ENCODE measurements at places on chromosomes 2 and 18.

DNA sequence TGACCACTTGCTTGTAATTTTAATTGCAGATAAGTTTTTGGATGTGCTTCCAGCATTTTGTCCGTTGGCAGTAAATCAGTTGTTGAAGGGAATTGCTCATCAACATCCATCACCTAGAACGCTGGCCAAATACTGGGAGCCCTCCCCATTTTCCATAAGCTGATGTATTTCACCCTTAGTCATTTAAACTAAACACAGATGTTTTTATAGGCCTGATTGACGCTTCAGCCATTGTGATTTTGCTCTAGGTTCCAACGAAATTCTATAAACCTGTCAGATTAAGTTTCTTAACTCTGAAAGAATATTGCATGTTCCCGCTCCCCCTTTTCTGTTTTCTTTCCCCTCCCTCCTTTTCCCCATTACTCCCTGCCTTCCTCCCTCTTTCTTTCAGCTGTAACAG lies 1.0 kb upstream of the RPRM start:
- no peak for DNase-seq

GRCh38 chr18:6885992-6886796 lies 156.7 kb downstream of the ARHGAP28 start:
- DNase-seq, result no peak

DNA sequence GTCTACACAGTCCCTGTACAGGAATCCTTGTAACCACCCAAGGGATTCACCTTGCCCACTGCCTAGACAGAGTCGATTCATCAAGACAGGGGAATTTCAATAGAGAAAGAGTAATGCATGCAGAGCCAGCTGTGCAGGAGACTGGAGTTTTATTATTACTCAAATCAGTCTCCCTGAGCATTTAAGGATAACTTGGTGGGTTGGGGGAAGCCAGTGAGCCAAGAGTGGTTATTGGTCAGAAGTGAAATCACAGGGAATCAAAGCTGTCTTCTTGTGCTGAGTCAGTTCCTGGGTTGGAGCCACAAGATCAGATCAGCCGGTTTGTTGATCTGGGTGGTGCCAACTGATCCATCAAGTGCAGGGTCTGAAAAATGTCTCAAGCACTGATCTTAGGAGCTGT lies 17.8 kb upstream of the FAM98A start:
- DNase-seq, result no peak

DNA sequence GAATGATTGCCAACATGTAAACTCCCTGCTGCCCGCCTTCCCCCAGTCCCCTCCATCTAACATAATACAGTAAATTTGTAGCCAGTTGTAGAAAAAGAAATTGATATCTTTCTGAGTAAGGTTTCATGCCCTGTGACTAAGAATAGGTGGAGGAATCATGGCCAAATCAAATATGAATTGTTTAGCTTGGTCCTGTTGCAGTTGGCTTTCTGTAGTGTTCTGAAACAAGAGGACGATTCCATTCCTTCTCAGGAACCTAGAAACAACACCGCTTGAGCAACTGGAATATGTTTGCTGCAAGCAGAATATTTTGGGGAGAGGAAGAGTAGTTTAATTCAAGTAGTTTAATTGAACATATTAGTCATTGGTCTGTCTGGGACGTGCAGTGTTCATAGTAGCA lies 7.0 kb upstream of the DRC1 start:
- no peak for DNase-seq

DNA sequence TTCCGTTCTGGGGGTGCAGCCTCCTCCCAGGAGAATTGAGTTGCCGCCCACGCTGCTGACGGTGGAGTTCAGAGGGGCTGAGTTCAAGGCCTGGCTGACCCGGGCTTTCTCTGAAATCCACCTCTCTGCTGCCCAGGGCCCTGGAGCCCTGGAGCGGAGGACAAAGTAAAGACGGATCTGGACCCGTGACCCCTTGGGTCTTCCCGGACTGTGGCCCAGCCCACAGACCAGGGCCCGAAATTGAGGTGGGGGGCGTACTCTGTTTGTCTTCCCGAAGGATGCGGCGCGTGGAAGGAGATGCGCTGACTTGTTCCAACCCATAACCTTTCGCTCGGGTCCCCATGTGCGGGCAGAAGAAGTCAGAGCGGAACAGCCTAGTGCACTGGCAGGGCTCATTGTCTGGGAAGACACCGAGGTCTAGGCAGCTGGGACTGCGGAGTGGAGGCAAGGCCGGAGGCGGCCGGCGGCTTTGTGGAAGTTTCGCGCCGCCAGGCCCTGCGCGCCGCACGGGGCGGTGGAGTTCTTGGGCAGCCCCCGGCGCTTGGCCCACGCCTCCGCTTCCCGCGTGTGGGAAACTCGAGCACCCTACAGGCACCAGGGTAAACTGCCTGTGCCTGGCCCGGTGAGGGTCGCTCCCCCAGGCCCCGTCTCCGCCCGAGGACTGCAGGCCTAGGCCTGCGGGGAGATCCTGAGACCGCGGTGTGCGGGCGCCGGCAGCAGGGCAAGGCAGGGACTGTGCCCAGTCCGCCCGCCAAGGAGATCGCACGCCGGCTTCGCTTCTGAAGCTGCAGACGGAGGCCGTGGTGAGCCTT lies 9.8 kb downstream of the POU3F3 start:
- DNase-seq, result no peak

GRCh38 chr18:58454406-58455061 lies 174.4 kb downstream of the ALPK2 start:
- DNase-seq, result no peak

GRCh38 chr2:113175736-113176695 lies 2.2 kb downstream of the PSD4 start:
- DNase-seq, result no peak

GRCh38 chr2:235378944-235379343 lies 114.9 kb upstream of the AGAP1 start:
- no peak for DNase-seq

DNA sequence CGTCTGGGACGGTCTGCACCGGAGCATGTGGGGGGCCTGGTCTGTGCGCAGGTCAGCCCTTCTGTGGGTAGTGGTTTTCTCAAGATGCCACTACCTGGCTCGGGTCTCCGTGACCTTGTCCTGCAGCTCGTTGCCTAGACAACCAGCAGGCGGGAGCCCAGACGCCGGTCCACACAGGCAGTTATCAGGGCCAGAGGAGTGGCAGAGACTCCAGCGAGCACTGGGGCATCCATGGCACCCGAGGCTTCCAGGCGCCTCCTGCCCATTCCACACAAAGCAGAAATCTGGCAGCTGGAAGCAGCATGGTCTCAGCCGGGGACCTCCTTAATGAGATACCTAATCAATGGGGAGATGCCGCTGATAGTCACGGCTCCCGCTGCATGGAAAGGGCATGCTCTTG lies 156.1 kb downstream of the FAM210A start:
- no peak for DNase-seq

DNA sequence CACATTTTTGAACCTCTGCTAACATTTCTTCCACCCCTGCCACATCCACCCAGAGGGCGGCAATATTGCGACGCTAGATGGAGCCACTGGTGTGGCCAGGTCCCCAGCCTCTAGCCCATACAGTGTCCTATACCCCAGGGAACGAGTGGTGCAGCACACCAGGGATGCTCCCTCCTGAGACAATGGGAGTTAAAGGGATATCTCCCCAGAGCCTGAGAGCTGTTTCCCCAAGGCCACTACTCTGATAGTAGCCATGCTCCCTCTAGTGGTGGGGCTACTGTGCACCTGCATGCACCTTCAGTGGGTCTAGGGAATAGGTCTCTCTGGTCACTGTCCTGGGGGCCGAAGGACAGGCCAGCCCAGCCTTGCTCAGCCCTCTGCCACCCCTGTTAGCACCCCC lies 336.4 kb upstream of the FSHR start:
- DNase-seq, result no peak

GRCh38 chr2:174053355-174054151 lies 88.4 kb upstream of the SP3 start:
- no peak for DNase-seq

DNA sequence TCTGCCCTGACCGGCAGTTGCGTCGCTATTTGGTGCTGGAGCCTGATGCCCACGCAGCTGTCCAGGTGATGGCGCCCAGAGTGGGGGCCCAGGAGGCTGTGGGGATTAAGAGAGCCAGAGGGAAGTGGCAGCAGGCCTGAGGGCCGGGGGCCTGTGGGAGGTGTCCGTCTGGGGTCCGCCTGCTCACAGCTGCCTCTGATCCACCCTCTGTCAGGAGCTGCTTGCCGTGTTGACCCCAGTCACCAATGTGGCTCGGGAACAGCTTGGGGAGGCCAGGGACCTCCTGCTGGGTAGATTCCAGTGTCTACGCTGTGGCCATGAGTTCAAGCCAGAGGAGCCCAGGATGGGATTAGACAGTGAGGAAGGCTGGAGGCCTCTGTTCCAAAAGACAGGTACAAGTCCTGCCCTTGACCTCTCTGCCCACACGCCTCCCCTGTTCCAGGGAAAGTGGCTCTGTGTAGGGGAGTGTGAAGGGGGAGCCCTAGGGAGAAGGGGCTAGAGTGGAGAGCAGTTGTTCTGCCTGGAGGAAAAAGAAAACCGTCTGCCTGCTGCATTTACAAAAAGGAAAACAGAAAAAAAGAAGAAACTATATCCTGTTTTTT lies 11.6 kb downstream of the STK11IP start:
- no peak for DNase-seq

- no peak for DNase-seq
These were observed 814 bp downstream of the FZD7 start for GRCh38 chr2:202034249-202035088.

DNA sequence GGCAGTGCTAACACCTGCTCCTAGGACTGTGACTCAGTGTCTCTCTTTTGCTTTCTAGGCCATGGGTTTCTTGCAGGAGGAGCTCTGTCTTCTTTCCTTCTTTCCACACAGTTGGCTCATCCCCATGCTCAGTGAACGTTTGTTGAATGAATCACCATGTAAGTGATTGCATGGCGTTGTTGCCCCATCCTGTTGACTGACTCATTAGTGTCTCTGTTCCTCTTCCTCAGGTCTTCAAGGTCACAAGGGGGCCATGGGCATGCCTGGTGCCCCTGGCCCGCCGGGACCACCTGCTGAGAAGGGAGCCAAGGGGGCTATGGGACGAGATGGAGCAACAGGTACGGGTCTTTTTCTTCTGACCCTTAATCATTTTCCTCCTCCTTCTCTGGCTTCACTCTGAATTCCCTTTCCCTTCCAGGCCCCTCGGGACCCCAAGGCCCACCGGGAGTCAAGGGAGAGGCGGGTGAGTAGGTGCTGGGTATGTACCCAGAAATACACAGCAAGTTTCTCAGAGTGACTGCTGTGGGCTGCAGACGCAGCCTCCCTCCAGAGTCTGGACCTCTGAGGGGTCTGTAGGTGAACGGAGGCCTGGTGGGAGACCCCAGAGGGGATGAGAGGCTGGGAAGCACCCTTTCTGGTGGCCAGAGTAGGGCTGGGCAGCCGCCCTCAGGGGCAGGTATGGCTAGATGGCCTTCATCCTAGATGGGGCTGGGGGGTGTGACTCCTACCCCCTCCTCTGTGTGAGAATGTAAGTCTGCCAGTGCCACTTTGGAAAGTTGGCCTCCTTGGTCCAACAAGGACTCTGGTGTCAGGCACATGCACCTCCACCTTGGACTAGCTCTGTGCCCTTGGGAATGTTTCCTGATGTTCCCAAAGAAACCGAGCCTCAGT lies 32.4 kb downstream of the MARCO start:
- DNase-seq, result no peak

DNA sequence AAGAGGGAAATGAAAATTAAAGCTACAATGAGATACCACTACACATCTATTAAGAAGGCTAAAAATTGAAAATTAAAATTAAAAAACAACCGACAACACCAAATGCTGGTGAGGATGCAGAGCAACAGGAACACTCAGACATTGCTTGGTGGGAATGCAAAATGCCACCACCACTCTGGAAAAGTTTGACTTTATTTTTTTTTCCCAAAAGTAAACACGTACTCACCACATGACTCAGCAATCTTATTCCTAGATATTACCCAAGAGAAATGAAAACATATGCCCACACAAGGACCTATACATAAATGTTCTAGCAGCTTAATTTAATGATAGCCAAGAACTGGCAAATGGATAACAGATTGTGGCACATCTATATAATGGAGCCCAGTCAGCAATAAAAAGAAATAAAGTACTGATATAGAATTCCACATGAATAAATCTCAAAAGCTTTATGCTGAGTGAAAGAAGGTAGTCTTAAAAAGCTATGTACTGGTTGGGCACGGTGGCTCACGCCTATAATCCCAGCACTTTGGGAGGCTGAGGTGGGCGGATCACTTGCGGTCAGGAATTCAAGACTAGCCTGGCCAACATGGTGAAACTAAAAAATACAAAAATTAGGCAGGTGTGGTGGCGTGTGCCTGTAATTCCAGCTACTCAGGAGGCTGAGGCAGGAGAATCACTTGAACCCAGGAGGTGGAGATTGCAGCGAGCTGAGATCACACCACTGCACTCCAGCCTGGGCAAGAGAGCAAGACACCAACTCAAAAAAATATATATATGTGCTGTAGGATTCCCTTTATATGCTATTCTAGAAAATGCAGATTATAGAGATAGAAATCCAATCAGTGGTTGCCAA lies 4.2 kb upstream of the PROC start:
- DNase-seq, result no peak

DNA sequence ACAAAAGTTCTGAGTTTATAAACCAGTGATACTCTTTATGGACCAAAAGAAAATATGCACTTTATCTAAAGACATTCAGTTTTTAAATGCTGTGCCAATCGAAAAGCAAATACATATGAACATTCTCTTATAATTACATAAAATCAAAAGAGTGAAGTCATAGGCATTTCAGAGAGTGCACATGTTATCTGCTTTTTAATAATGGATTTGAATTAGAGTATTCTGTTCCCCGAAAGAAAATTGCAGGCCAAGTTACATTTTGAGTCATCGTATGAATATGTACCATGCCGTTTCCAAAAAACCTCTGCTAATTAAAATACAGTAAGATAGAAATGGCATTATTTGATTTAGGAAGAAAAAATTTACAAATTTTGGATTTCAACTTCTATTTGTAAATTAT lies 565.7 kb downstream of the ZEB2 start:
- DNase-seq, result no peak

DNA sequence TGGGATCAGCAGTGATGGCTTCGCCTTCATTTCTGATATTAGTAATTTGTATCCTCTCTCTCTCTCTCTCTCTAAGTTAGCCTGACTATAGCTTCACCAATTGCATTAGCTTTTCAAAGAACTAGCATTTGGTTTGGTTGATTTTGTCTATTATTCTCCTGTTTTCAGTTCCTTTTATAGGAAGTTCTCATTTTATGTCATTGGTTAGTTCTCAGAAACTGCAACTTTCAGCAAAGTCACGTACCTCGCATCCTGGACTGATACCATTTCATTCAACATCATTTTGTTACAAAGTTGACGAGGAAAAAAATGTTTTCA lies 450.8 kb downstream of the EIPR1 start:
- DNase-seq, result no peak

All from esophagus squamous epithelium (tissue), 5 donors.